ENCODE measurements at places on chromosomes 4 and X.

GRCh38 chrX:15202454-15203177 is 67.3 kb downstream of the ASB9 start:
- peak; percentile 21 for DNase-seq

DNA sequence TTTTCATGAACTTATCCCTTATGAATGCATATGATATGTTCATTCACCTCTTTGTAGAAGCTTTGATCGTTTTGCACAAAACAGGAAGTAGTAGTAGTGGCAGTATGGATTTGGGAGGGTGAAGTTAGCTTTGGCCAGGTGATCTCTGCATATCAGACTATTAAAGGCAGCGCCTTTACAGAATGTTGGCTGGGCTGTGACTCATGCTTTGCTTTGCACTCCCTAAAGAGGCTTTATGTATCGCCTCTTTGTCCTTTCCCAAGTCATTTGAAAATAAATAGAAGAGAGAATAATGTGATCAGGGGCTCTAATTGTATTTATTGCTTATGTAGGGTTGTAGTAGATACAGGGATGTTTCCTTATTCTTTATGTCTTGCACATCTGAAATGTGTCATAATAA is 50.4 kb downstream of the SHROOM3 start:
- no peak for DNase-seq

DNA sequence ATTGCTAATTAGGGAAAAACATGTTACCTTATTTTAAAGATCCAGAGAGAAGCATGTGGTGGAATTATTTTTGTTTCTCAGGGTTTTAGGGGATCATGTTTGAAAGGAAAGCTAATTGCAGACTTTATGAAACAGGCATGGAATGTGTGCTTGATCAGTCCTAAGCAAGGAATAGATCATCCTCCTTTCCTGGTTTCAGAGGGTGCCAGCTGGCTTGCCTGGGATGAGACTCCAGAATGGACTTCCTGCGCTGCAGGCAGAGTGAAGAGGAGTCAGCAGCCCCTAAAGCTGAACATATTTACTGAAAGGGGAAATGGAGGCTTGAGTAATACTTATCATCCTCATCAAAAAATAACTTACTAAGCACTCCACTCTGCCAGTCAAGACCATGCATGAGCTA is 13.3 kb downstream of the FGF5 start:
- no peak for DNase-seq

GRCh38 chr4:75916091-75916661 is 13.9 kb upstream of the PPEF2 start:
- peak; percentile 82 for DNase-seq

DNA sequence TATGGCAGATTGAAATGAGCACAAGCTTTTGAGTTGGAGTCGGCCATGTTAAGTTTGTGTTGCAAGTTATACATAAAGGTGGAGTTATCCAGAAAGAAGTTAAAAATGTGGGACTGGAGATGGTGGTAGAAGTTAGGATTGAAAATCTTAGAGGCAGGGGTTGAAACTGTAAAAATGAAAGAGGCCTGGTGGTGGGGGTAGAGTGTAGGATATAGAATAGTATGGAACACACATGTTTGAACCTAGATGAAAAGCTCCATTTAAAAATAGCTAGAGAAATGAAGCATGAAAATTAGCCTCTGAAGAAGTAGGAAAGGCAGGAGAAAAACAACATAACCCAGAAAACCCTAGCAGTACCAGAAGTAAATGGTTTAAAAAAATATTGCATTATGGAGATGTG is 131.8 kb upstream of the ENPEP start:
- DNase-seq = peak; percentile 9

- no peak for DNase-seq
Measured at GRCh38 chrX:105461016-105461415, 240.5 kb upstream of the TEX13A start.

DNA sequence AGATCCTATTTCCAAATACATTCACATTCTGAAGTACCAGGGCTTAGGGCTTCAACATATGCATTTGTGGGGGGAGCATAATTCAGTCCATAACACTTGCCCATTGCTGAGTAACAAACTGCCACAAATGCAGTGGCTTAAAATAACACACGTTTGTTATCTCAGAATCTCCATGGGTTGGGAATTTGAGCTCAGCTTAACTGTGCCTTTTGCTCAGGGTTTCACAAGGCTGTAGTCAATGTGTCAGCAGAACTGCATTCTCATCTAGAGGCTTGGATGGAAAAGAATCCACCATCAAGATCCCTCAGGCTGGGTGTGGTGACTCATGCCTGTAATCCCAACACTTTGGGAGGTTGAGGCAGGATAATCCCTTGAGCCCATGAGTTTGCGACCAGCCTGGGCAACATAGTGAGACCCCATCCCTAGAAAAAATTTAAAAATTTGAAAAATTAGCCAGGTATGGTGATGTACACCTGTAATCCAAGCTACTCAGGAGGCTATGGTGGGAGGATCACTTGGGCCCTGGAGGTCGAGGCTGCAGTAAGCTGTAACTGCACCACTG is 25.8 kb upstream of the TBL1X start:
- no peak for DNase-seq

GRCh38 chr4:65416891-65417290 is 253.4 kb downstream of the EPHA5 start:
- DNase-seq = no peak

DNA sequence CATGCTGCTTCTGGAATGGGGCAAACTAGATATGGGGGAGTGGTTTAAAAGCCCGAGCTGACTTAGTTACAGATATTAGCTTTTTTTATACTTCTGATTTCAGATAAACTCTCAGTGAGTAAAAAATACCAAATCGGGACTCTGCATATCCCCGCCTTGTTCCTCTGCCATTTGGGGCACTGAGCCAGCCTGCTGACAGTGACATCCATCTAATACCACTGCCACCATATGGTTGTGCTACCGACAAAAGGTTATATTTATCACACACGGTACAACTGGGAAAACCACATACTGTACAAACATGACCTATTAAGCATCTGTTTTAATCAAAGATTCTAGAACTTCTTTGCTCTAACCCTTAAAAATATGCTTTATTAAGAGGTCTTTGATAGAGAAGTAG is 78.7 kb downstream of the GALNT7 start:
- no peak for DNase-seq

Data from GM03348 (cell line).